ENCODE measurements at places on chromosomes 12 and 14.

- no peak for DNase-seq
Observed at GRCh38 chr14:96030108-96030760, 8.9 kb upstream of the C14orf132 start.

DNA sequence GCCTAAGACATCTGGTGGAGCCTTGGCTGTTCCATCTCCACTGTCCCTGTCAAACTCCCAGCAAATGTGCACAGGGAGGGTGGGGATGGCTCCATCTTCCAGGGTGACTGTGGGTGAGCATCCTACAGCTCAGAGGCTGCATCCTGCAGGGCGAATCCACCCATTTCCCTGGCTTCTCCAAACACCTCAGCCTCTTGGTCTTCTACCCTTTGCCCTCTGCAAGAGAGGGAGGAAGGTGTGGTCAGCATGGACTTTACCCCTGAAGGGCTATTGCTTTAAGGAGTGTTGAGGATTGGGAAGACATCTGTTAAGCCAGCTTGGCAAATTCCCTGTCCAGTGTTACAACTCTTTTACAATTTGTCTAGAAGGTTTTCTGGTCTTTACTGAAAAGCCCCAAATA lies 23.1 kb upstream of the DGLUCY start:
- no peak for DNase-seq

DNA sequence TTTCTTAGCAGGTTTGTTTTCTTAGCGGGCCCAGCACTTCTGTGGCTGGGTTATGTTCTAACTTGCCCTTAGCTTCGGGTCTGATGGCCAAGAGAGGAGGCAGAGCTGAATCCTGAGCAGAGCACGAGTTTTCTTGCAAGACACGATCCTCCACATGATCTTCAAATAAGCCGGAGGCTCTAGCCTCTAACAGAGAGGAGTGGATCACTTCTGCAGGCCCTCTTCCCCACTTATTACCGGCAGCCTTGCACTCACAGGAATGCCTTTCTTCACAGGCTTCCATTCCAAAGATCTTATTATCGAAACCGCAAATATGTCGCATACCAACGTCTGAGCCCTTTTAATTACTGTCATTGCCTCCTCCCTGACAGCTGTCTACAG lies 79.5 kb downstream of the SINHCAF start:
- DNase-seq: no peak

- no peak for DNase-seq
Observed at GRCh38 chr14:77579065-77579464, 37.4 kb downstream of the SPTLC2 start.

GRCh38 chr14:102652194-102652593 lies 59.7 kb downstream of the RCOR1 start:
- no peak for DNase-seq

DNA sequence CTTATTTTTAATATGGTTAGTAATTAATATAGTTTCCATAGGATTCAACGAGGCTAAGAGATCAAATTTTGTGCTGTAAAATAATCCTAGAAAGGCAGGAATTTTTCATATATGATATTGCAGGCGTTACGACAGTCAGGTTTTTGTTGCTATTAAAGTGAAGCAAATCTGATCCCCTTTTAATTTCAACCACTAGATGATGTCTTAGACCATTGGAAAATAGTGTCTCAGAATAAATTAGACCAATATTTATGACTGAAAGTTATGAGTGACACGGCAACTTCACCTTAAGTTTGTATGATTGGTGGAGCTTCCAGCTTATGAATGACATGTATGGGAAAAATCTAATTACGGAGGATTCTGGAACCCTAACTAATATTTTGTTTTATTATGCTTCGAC lies 2.5 kb downstream of the TPH2 start:
- DNase-seq: no peak

DNA sequence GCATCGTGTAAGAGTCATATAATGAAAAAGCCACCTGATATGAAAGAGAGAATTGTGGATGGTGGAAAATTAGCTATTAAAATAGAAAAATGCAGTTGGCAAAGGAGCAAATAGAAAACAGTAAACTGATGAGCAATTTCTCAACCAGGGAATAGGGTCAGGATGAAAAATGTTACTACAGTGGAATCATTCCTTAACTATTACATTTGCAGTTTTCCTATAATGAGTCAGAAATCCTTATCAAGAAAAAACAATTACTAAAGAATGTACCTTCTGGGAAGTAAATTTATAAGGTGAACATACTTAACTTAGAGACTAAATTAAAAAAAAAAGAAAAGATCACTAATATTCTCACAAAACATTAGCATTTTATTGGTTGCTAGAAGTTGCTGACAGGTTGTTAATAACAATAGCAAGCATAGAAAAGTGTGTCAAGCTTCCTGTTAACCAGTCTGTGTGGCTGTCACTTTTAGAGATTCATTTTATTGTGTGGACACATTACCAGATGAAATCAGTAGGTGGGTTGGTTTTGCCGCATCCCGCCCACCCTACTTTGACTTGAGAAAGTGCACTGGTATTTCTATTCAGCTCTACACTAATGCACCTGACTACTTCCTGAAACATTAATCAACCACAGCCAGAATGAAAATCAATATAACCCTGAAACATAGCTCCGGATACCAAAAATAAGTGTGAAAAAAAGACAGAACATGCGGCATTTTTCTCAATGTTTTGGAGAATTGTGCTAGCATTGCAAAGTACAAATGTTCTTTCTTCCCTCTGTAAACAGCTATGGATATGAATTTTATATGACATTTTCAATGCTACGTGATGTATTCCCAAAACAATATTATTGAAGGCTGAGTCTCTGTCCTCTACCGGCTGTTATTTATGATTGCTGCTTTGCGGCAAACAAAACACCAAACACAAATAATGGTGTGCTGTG lies 576.7 kb downstream of the SLC16A7 start:
- DNase-seq: no peak

GRCh38 chr12:26749781-26750180 lies 83.2 kb downstream of the ITPR2 start:
- DNase-seq: no peak

GRCh38 chr14:51774209-51774608 lies 86.2 kb upstream of the GNG2 start:
- no peak for DNase-seq

DNA sequence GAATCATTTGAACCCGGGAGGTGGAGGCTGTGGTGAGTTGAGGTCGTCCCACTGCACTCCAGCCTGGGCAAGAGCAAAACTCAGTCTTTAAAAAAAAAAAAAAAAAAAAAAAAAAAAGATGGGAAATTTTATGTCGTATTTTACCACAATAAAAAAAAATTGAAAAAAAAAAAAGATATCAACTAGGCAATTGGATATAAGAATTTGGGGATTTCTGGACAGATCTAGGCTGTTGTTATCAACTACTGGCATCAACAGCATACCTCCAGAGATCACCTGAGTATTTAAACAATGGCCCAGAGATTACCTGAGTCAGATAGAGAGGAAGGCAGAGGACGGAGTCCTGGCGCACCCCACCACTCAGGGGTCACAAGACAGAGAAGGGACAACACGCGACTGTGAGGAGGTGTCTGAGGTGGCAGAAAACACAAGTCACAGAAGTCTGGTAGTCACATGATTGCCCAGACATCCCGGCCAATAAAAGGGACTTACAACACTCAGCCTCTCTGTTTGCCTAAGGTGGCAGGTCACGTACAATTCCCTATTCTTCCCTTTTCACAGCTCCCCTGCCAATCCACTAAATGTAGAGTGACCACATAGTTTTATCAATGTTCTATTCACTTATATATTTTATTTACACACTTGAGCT lies 1.8 kb downstream of the SPRING1 start:
- DNase-seq: no peak

DNA sequence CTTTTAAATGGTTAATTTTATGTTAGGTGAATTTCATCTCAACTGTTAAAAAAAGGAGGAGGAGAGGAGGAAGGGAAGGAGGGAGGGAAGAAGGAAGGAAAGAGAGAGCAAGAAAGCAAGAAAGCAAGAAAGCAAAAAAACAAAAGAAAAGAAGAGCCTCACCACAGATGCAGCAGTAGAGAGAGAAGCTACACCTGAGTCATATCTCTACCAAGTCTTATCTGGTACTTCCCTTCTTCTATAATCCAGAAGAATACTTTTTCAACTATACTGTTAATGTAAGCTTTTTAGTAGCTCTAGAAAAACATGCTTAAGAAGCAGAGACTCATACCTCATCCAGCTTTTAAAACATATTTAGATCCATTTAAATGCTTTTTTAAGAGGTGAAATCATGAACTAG lies 5.6 kb upstream of the IL26 start:
- no peak for DNase-seq

- DNase-seq: no peak
Observed at GRCh38 chr12:107344035-107344808, 250.9 kb upstream of the CRY1 start.

DNA sequence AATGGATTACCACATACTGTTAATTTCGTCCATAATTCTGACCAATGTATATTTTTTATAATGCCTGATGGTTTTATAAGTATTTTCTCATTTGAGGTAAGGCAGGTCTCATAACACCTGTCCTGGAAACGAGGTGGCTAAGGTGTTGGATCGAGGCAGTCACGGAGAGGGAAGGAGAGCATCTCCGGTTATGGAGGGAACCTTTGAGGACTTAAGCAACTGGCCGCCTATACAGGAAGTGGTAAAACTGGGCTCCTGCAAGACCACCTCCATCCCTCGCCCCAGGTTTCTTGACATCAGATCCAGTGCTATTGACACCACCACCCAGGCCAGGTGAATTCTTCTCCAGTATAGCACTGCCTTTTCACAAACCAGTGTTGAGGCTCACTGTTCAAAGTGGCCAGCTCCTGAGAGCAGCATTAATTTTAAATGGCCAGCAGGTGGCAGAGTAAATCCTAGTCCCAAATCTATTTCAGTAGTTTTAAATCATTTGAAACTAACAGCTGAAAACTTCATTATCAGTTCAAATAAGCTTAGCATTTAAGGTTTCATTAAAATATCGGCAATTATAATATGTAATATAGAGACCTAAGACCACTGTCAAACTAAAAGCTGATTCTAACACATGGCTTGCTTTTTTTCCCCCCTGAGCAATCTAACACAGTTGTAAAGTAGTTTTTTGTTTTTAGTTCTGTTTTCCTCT lies 100.8 kb downstream of the PPM1A start:
- DNase-seq: no peak

DNA sequence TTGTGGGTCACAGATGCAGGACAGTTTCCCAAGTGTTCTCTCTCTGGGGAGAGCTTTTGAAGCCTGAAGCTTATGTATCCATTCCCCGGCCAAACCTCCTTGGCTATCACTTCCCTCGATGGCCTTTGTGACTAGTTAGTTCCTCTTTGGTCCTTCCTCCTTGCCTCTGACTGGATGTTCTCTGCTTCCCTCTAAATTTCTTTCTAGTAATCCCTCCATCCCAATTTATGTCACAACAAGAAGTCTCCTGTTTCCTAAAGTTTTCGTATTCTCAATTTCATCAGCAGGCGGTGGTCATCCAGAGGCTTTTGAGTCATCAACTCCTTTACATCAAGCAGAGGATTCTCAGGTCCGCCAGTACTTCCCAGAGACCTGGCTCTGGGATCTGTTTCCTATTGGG lies 27.5 kb downstream of the A2ML1 start:
- DNase-seq: no peak

All from stimulated activated CD8-positive, alpha-beta memory T cell treated with anti-CD3 and anti-CD28 coated beads, Interleukin-12 subunit alpha, Interleukin-12 subunit beta, amount 100 ng/mL, for 4 hours (primary cell).